ENCODE measurements at places on chromosomes 3 and 15.

DNA sequence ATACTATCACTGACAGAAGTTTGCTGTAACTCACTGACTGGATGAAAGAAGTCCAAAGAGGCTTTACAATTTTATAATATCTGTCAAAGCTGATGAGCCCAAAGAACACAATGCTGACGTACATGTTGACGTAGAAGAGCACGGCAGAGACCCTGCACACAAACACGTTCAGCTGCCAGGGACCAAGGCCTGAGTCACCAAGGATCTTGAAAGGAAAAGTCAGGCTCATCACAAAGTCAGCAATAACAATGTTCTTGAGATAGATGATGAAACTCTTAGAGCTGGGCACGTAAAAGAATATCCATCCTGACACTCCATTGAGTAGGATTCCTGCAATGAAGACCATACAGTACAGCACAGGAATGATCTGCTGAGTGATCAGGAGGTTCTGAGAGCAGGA, 10.9 kb upstream of the GPR171 start:
- no peak for DNase-seq

GRCh38 chr3:173255555-173255954, 114.5 kb upstream of the SPATA16 start:
- no peak for DNase-seq

DNA sequence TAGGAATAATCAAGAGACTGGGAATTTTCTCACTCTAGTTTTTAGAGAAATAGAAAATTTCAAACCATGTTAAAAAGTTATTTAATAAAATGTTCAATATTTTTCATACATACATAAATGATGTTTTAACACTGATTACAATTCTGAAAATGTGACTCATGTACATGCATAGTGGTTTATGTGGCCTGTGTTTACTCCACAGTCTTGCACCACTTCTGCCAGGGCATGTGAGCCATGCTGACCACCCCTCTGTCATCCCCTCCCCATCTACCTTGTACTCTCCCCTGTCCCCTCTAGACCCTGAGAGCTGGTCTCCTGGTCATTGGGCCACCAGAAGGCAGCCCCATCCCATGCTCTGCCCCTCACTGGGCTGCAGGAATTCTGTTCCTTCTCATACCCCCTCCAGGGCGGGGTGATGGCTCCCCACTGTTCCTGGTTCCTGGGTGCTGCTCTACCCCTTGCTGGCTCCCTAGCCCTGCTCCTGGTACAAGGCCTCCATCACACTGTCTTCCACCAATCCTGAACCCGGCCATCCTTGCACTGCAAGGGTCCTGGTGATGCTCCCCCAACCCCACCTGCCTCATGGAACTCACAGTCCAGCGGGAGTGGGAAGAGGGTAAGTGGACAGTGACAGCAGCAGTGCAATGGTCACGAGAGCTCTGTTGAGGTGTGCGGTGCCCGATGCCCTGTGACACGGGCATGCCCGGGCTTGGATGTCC, 24.2 kb upstream of the SLC41A3 start:
- DNase-seq = peak; percentile 1

GRCh38 chr15:90716317-90716975, 700 bp upstream of the BLM start:
- no peak for DNase-seq

DNA sequence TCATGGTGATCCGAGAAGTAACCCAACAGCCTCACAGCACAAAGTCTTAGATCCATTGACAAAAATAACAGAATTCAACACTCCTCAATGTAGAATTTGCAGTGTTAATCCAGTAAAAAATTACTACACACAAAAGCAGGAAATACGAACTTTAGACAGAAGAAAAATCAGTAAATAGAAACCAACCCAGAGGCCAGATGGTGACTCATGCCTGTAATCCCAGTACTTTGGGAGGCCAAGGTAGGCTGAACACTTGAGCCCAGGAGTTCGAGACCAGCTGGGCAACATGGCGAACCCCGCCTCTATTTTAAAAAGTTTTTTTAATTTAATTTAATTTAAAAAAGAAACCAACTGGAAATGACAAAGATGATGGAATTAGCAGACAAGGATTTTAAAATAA, 36.1 kb downstream of the SELENOT start:
- DNase-seq = no peak

DNA sequence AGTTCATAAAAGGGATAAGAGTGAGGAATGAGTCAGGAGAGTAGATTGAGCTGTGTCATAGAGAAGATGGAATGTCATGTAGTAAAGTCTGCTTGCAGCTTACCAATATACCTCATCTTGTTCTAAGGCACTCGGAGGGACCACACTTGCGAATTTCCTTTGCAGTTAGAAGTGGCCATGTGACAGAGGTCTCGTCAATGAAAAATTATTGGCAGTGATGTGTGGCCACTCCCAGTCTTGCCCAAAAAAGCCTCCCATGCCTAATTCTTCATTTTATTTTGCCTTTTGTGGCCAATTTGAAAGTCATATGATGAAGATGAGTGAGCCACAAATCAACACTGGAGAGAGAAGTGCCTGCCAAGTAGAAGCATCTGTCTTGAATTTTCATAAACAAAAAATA, 465.6 kb upstream of the ZNF385D start:
- DNase-seq = no peak

DNA sequence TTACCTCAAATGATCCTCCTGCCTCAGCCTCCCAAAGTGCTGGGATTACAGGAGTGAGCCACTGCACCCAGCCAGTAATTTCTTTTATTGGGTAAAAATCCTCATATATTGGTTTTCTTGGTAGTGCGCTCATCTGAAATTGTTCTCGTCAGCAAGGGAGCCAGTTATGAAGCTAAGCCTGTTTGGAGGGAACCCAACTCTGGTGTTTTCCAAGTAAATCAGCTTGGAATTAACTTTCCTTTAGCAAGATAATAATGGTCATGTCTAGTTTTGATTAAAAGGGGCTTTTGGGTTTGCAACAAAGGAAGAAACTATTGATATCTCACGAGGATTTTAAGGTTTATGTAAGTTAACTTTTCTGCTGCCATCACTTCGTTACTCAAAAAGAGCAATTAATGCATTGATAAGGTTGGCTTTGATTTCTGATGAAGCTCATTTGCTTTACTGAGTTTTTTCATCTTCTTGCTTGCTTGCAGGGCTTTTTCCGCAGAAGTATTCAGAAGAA, 72.7 kb downstream of the RARB start:
- DNase-seq = no peak

DNA sequence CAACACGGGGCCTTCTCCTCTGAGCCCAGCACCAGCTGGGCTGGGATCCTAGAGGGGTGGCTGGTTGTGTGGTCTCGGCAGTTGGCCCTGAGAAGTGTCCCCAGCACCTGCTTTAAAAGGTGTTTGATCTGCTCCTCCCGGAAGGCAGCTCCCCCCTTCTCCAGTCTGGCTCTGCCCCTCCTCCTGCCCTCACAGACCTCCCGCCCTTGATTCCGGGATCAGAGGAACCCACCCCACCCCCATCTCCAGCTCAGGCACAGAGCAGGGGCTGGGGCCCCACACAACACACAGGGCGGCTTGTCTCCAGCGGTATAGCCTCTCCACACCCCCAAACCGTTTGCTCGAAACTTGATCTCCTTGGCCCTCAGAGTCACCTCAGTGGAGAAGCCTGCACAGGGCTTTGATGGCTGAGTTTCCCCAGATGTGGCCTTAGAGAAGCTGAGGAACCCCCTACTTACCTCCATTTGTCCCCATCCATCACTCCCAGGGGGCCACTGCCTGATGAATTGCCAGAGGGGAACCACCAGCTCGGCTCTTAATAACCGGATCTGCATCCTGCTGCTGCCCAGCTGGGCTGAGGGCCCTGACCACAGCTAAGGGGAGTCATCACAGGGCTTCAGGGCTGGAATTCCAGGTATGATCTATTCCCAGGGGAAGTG, 6.4 kb upstream of the STRA6 start:
- DNase-seq = no peak
